ENCODE measurements at places on chromosomes 7 and 10. TPM values are rescaled to one million over a fixed set of nuclear protein-coding genes. Genes with fewer than 3 reads are reported as not detected.

GRCh38 chr10:88196291-88196690 lies 332.9 kb downstream of the PTEN start:
- no peak for DNase-seq

DNA sequence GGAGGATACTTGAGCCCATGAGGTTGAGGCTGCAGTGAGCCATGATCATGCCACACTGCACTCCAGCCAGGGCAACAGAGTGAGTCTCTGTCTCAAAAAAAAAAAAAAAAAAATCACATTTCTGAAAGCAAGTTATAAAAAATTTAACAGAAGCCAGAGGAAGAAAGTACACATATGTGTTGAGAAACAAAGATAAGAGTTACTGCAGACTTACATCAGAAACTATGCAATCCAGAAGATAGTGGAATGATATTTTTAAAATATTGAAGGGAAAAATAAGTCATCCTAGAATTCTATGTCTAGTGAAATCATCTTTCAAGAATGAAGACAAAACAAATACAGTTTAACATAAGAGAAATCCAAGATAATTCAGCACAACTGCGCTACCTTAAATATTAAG lies 46.9 kb downstream of the ZNF518A start:
- no peak for DNase-seq

DNA sequence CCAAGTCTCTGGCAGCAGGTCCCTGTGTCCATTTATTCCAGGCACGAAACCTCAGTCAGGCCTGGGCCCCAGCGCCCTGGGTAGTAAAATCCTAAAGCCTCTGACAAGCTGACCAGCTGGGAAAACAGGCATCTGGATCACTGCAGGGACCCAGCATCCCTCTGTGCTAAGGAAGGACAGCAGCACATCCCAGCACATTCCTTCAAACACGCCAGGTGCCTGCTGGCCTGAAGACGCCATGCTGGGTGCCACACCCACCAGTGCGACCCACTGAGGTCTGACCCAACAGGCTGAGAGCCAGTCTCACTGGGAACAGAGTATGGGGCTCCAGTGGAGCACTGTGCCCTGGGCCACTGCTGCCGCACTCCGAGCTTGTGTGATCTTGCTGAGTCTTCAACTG lies 6.4 kb downstream of the DNAJB12 start:
- DNase-seq = no peak

- no peak for DNase-seq
Measured at GRCh38 chr10:113618338-113618737, 45.5 kb downstream of the NRAP start.

- no peak for DNase-seq
Measured at GRCh38 chr10:108358912-108359311, 1194.4 kb upstream of the SORCS1 start.

DNA sequence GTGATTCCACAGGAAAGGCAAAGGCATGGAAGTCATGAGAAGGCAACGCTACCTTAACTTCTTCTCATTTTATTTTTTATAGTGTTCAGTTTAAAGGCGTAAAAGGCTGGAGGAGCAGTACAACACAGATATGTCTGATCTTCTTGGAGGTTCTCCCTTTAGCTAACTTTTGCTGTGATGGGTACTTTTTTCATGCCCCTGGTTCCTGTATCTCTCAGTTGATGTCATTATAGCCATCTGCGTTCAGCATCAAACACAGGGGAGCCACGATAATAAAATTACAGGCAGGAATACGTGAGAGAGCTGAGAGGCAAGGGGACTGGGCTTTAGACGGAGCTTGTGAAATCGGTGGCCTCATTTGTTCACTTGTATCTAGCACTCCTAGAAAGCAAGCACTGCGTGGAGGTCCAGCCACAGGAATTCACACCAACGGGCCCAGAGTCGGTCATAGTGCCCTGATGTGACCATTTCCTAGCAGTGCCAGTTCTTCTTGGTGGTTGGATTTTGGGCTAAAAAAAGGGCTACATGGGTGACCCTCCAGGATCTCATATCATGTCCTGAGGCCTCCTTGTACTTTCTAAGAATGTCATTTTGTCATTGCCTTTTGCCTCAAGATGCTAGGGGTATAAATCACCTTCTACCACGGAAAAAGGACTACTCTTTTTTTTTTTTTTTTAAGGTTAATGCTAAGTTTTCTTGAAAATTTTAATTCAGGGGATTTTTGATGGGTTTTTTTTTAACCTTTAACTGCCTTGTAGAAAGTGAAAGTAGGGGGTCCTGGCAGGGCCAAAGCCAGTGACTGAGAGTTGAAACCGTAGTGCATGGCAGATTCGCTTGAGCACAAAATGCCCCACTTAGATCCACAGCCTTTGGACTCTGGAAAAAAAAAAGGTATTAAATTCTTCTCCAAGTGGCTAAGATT lies 191.5 kb downstream of the CELF2 start:
- no peak for DNase-seq

DNA sequence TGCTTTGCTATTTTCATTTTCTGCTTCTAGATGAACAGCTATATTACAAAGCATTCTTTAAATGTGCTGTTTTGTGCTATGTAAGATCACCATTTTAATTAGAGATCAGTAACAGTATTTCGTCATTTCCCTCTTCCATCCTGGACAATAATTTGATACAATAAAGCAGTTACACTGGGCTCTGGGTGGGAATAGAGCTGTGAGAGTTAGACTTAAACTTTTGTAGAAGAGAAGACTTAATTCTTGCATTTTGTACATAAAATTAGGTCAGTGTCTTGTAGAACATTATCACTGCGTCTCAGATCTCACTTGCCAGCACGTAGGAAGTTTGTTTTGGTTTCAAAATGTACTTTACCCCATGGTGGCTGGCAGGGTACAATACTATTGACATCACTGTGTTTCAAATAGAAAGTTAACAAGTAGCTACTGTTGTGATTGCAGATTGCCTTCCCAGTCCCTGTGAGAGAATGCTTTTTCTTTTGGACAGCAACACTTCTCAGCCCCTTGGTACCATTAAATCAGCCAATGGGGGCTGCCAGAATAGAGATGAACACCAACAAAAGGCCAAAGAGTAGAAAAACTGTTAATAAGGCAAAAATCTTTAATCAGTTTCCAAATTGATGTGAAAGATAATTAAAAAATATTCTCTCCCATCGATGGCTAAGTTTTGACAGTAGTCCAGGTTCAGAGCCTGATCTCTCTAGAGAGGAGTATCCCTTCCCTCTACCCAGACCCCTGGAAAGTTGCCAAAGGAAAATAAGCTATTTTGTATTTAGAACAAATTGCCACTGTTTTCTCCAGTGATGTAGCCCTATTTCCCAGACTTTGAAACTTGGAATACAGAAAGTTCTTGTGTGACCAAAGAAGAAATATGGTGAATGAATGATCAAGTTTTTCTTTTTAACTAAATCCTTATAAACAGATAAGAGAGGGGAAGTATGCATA lies 35.1 kb downstream of the SMNDC1 start:
- DNase-seq = no peak

THSD7A gene
- 24.3 TPM for total RNA-seq

DNA sequence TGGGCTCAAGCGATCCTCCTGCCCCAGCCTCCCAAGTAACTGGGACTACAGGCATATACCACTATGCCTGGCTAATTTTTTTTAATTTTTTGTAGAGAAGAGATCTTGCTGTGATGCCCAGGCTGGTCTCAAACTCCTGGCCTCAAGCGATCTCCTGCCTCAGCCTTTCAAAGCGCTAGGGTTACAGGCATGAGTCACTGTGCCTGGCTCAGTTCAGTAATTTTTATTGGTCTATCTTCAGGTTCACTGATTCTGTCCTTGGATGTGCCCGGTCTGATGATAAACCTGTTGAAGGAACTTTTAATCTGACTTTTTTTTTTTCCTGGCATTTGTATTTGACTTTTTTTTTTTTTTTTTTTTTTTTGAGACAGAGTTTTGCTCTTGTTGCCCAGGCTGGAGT lies 40.1 kb upstream of the STRIP2 start:
- DNase-seq = no peak

GRCh38 chr7:8125680-8126444 lies 136.1 kb downstream of the ICA1 start:
- no peak for DNase-seq

- DNase-seq = no peak
Measured at GRCh38 chr7:146067880-146068279, 48.7 kb upstream of the CNTNAP2 start.

DNA sequence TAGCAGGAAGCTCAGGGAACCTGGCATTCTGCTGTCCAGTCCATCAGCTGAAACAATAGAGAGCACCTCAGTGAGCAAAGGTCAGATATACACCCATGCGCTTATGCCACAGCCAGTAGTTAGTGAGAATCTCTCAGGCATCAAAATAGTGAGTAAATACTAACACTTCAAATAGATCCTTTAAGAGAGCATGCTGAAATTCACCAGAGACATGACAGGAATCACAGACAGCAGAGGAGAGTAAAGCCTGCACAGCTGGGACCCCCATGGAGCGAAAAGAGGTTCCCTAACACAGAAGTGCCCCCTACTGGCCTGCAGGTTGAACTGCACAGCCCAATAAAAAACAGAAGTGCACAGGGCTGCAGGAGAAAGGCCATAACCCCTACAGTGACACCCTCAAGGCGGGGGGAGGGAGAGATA lies 57.6 kb upstream of the ANTXRL start:
- DNase-seq = no peak

GRCh38 chr10:15588635-15589508 lies 130.8 kb downstream of the ITGA8 start:
- DNase-seq = no peak

ASB15 gene
- not detected for total RNA-seq

GRCh38 chr7:105149827-105150226 lies 135.8 kb downstream of the KMT2E start:
- DNase-seq = no peak

GRCh38 chr7:102426268-102427018 lies 6.9 kb upstream of the ORAI2 start:
- DNase-seq = no peak

- DNase-seq = peak; percentile 23
Measured at GRCh38 chr7:12569673-12570072, 847 bp upstream of the SCIN start.

Data from kidney (tissue), 22 donors.